B cell (primary cell): ENCODE measurements at places on chromosomes 6 and 20. TPM values are rescaled to one million over a fixed set of nuclear protein-coding genes. Genes with fewer than 3 reads are reported as not detected.
A peak's percentile ranks its signal among the peaks of the same experiment; 100 is the strongest.

GRCh38 chr6:155064303-155064702, 69.2 kb downstream of the TIAM2 start:
- no peaks in the 10 kb centered on the region for H3K36me3 ChIP-seq
- H3K27ac ChIP-seq = no peak overlapping the region
- no peaks in the 10 kb centered on the region for H3K4me1 ChIP-seq
- no peak overlapping the region for H3K4me3 ChIP-seq

DNA sequence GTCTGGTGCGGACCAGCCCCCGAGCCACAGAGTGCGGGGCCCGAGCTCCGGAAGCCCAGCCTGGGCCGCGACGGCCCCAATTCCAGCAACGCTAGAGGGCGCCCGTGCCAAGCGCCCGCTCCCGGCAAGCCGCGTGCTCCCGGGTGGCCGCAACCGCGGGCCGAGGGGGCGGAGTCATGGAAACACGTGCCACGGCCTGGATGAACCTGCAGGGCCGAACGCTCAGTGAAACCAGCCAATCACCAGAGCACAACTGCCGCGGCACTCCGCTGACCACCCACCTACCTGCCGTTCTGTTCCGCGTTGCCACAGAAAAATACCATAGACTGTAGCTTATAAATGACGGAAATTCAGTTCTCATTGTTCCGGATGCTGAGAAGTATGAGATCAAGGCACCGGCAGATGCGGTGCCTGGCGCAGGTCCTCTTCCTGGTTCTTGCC, 85.7 kb upstream of the FOXC1 start:
- H3K27me3 ChIP-seq = no peaks in the 10 kb centered on the region
- H3K27ac ChIP-seq = no peak overlapping the region
- peak; percentile 51 for DNase-seq
- no peaks in the 10 kb centered on the region for H3K36me3 ChIP-seq

DNA sequence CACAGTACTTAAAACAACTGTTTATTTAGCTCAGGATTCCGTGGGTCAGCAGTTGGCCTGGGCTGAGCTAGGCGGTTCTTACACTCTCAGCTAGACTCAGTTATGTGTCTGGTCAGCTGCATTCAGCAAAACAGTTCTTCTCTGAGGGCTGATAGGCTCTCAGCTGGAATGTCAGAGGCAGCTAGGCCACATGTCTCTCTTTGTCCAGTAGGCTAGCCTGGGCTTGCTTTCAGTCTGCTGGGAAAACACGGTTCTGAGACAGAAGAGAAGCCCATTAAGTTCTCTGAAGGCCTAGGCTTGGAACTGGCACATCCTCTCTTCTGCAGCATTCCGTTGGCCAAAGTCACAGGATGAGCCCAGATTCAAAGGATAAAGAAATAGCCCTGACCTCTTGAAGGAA, 65.6 kb downstream of the TULP4 start:
- no peak overlapping the region for H3K27ac ChIP-seq
- H3K27me3 ChIP-seq = no peaks in the 10 kb centered on the region
- no peaks in the 10 kb centered on the region for H3K36me3 ChIP-seq
- no peak overlapping the region for H3K4me3 ChIP-seq
- no peak for DNase-seq
- peaks cover 9% of the 10 kb centered on the region for H3K4me1 ChIP-seq

DNA sequence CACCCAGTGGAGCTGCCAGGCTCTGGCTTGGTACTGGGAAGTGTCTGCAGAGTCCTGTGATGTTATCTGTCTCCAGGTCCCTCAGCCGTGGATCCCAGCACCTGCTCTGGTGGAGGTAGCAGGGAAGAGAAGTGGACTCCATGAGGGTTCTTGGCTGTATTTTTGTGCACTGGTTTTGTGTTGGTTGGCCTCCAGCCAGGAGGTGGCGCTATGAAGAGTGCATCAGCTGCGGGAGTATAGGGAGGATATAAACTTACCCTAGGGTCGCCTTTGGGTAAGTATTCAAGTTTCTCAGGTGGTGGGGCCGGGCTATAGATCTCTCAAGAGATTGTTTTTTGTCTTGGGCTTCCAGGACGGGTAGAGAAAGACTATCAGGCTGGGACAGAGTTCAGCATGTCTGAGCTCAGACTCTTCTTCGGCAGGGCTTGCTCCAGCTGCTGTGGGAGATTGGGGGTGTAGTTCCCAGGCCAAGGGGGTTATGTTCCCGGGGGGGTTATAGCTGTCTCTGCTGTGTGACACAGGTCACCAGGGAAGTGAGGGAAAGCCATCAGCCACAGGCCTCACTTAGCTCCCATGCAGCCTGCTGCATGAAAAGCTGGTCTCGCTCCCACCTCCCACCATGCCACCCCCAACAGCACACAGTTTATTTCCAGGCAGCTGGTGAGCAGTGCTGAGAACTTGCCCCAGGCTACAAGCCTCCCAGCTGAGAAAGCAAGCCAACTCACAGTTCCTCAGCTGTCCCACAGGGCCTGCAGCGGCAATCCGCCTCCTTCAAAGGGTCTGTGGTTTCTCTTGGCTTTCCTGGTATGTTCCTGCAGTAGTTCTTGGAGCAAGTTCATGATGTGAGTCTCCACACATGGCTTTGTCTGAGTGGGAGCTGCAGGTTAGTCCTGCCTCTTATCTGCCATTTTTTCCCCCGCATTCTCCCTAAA, 115.7 kb downstream of the AIG1 start:
- no peak overlapping the region for H3K4me3 ChIP-seq
- H3K36me3 ChIP-seq = no peaks in the 10 kb centered on the region
- H3K4me1 ChIP-seq = no peaks in the 10 kb centered on the region
- DNase-seq = no peak
- no peak overlapping the region for H3K27ac ChIP-seq

DNA sequence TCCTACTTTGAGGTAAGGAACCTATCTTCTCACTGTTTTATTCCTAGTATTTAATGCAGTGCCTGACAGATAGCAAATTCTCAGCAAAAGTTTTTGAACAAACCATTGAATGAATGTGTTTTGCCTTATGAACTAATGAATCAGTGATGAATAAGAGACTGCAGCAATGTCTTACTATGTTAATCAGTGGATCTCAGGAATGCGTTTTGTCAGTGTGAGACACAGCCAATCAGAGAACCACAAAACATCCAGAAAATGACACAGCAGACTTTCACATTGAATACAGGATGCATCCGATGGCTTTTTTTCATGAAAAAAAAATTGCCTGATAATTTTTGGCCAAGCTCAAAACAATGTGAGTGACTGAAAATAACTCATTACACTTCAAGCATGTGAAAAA, 270.5 kb downstream of the BMP2 start:
- H3K27ac ChIP-seq = no peak overlapping the region
- H3K4me1 ChIP-seq = no peaks in the 10 kb centered on the region
- no peak overlapping the region for H3K4me3 ChIP-seq
- no peak for DNase-seq

Gene TINAG
- total RNA-seq = not detected in 2 replicates

Gene FRK
- total RNA-seq = 0.07 TPM in 2 replicates
